ENCODE measurements at places on chromosomes 5 and 9.

DNA sequence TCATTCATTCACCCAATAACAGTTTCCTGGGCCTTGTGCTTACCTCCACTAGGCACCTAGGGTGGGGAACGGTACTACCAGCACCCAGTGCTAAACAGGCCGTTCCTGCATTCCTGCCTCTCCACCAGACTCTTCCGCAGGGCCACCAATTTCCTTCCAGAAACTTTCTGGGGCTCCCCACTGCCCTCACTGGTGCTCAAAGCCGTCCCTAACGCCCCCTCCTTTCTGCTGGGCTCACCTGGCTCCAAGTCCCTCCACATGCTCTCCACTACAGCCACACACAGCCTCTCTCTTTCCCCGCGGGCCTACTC, 1.4 kb downstream of the PHF19 start:
- DNase-seq = no peak

DNA sequence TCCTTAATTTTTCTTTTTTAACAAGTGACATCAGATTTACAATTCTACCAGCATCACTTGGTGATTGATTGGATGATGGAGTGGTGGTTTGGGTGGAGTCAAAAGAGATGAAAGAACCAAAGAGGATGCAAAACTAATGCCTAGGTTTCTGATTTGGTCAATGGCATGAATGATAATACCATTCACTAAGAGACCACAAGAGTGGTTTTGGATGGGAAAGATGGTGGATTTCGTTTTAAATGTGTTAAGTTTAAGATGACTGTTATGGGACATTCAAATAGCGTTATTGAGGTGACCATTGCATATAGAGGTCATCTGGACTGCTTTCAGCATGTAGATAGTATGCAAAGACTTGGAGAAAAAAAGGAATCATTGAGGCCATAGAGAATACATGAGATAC, 3.6 kb downstream of the SMC5 start:
- no peak for DNase-seq

GRCh38 chr5:127089191-127089590, 15.9 kb upstream of the C5orf63 start:
- DNase-seq = no peak

DNA sequence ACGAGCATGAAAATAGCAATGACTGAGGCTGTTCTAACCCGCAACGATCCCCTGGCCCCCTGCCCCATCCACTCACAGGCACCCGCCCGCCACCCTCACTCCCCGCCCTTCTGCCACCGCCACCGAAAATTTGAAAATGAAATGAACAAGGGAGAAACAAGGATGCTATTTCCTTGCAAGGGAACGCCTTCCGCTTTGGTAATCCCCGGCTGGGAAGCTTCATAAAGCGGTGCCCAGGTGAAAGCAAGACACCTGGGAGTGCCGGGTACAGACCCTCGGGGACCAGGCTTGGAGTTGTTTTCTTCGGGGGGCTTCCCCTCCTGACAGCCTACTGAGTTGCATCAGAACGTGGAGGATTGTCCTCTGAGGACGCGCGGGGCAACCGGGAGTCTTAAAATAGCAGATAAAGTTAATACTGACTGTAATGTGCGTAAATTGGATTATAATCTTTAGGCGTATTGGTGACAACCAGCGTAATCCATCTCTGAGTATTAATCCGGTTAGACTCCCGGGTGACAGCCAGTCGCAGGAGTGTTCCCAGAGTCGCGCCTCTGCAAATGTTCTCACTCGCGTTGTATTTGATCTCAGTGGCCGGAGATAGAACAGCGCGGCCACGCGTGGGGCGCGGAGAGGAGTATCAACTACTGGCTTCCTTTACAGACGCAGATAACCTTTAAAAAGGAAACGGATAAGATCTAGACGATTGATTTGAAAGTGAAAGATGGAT, 885 bp upstream of the MLLT3 start:
- peak; percentile 27 for DNase-seq

DNA sequence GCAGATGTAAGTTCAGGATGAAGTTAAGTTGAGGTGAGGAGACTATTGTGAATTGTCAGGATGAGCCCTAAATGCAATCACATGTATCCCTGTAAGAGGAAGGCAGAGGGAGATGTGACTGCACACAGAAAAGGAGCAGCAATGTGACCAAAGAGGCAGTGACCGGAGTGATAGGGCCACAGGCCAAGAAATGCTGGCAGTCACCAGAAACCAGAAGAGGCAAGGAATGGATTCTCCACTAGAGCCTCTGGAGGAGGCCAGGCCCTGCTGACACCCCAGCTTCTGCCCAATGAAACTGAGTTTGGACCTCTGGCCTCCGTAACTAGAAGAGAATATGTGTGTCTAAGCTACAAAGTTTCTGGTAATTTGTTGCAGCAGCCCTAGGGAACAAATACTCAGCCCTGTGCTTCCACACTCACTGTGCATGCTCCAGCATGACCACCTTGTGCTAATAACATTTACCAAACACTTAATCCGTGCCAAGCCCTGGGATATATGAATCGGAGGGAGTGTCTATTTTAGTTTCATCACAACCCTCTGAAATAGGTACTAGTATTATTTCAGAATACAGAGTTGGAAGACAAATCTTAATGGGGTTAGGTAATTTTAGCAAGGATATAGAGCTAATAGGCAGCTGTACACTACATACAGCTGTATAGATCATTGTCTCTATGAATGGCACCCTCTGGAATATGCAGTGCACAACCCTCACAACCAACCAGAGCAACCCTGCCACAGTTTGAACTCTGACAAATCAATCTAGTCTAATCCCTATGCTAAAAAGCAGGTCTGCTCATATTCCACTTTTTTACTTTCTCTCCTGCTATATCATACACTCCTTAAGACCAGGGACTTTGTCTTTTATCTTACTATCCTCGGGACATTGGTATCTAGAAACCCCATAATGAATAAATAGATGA, 7.8 kb upstream of the GPX8 start:
- peak; percentile 37 for DNase-seq

- DNase-seq = no peak
Observed at GRCh38 chr9:5910413-5911057, 19.8 kb downstream of the MLANA start.

DNA sequence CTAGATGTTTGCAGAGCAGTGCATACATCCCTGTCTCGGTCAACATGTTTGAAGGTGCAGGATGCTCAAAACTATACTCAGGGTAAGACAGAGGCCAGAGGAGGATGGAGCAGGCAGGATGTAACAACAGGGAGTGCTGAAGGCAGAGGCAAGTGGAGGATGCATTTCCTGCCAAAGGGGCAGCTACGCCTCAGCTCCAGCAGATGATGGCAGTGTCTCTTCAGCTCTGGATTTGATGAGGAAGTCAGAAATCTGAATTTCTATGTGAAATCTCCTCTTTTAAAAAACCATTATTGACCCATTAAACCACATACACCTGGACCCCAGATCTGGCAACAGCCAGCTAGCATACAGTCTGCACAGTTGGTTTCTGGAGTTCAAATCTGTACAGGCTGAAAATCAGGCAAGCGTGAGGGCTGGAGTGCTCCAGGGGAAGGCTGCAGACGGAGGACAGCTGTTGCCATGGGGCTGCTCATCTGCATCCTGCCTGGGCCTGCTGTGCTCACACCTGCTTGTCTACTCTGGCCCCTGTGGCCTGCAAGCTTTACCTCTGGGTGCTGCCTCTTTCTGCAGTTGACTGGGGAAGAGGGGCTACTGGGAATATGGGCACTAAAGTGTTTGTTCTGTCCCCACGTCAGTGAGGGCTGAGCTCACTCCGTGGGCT, 152.9 kb upstream of the SLC28A3 start:
- DNase-seq = no peak

DNA sequence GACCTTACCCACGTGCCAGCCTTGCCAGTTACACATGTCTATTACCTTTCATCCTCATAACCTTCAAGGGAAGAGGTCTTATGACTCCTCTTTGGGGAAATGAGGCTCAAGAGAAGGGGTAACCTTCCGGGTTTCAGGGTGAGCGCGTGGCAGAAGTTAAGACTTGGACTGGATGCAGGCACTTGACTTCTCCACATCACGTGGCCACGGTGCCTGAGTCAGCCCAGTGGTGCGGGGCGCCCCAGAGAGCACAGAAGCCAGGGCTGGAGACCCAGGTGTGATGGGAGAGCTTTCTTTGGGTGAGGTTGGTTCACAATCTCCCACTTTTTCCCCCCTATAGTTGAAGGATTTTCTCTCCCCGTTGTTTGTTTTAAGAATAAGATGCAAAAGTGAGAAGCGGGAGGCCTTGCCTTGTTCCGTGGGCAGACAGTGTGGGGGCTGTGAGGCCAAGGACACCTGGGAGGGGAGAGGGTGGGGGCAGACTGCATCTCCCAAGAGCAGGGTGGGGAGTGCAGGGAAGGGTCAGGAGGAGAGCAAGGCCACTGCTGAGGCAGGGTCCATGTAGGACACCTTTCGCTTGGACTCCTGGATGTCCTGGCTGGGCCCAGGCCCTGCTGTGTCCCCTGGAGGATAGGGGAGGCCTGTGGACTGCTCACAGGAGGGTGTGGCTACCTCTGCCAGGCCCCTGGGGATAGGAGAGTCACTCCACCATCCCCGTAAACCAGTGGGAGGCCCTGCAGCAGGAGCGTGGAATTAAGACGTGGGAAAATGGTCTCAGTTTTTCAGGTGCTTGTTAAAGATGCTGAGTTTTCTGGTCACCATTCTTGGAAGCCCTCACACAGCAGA, 90.0 kb upstream of the CTSL start:
- DNase-seq = no peak
